ENCODE measurements at places on chromosomes 5 and 9.

GRCh38 chr5:36383942-36384341 is 82.2 kb upstream of the RANBP3L start:
- DNase-seq, result no peak

DNA sequence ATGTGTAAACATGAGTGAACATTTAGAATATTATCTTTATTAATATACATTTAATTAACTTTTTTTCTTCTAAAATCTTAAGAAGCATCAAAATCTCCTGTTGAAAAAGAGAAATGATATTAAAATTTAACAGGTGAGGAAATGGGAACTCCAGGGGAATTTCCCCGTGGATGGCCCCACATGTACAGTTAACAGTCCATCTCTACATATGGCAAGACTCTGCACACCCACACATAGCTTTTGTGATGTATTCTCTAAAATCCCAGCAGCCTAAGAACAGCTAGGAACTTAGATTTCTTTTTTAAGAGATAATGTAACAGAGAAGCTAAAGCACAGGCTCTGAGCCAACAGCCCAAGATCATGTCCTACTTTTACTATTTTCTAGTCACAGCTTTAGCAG is 556.3 kb upstream of the RGMB start:
- DNase-seq, result no peak

GRCh38 chr9:132283165-132283564 is 71.6 kb downstream of the SETX start:
- DNase-seq, result no peak

DNA sequence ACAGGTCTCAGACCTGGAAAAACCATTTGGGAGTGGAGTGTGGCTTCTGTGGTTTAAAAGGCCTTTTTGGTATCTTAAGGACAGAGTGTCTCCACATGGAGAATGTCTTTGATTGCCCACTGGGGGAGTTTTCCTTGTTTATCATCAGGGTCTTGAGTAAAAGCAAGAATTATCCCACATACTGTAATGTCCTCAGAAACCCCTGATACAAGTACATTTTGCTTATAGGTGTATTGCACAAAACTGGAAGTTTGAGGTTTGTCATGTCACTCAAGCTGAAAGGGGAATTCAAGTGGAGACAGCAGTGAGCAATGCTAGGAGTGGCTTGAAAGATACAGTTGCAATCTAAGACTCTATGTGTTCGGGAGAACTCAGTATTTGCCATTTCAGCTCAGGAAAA is 62.7 kb upstream of the GRAMD2B start:
- no peak for DNase-seq

DNA sequence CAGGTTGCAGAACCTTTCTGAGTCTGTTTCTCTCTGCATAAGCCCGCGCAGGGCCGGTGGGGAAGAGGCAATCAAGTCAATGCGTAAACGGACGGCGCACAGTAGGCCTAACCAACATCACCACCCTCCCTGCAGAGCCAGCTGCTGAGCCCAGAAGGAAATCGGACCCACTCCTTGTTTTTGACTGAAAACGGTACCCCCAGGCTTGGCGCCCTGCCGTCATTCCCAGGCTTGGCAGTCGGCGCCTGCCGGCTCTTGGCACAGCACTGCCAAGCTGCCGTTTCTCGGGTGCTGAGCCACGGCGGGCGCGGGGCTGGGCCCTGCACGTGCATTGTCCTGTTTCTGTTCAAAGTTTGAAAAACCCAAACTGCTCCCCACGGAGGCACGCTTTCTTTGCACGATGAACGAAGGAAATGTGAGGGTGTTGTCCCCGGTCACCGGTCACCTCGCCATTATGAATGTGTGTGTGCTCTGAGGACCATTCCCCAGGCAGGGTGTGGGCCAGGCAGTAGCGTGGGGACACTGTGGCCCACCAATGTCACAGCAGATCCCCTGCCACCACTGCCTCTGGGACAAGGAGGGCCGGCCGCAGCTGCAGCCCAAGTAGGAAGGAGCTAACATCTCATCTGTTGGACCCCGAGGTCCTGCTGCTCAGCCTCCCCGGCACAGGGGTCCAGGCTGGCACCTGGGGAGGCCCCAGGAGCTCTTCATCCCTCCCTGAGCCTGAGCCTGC is 20.1 kb downstream of the FIBCD1 start:
- no peak for DNase-seq

GRCh38 chr9:71037521-71037920 is 83.9 kb downstream of the TRPM3 start:
- no peak for DNase-seq

DNA sequence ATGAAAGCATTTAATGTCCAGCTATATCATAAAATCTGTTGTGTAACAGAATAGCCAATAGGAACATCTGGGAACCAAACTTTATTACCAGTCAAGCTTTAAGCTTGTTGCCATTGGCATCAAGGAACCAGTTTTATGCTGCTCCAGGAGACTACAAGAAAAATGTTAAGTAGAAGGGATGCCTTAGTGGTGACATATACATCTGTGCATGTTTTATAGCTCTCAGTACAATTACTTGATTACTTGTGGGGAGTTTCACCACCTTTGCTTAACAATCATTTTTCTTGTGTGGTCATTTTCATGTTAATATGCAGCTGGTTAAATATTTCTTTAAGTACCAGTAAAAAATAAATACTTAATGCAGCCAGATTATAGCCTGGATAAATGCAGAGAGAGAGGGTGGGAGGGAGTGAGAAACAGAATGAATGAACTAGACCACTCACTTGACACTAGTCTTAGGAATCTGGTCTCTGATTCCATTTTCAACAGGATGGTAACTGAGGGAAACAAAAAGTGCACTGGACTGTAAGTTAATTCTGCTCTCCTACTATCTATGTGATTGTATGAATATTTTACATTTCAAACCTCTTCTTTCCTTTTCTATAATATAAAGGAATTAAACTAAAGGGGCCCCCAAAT is 35.7 kb upstream of the LURAP1L start:
- no peak for DNase-seq

- DNase-seq, result no peak
Measured at GRCh38 chr9:90793729-90794128, 7.9 kb upstream of the SYK start.

- no peak for DNase-seq
Measured at GRCh38 chr5:150676578-150676977, 15.5 kb downstream of the MYOZ3 start.

- DNase-seq, result no peak
Measured at GRCh38 chr5:136174021-136174659, 18.8 kb downstream of the SMIM32 start.

DNA sequence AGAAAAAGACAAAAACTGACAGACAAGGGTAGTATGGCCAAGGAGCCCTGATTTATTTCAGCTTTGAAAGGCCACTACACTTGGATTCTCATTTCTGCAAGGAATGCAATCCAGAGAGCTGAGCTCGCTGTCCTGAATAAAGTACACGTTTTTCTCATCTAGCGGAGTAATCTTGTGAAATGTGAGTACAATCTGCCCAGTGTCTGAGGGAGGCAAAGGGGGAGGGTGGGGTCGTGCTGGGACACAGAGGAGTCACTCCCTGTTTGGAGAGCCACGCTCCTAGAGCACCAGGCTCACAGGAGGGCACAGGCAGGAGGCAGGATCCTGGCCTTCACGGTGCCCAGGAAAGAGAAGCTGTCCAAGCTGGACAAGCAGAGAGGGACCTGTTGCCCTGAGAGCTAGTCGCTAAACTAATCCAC is 51.0 kb upstream of the IFNK start:
- DNase-seq, result peak; percentile 54

Data from Right ventricle myocardium superior (tissue), 1 donor.